Stimulated activated CD4-positive, alpha-beta T cell treated with anti-CD3 and anti-CD28 coated beads, Interleukin-1b, Interleukin-23, amount 100 ng/mL, for 1 hour (primary cell): ENCODE measurements at places on chromosomes 12 and 14.

- DNase-seq: no peak
Observed at GRCh38 chr12:42908712-42909111, 319.2 kb upstream of the PRICKLE1 start.

DNA sequence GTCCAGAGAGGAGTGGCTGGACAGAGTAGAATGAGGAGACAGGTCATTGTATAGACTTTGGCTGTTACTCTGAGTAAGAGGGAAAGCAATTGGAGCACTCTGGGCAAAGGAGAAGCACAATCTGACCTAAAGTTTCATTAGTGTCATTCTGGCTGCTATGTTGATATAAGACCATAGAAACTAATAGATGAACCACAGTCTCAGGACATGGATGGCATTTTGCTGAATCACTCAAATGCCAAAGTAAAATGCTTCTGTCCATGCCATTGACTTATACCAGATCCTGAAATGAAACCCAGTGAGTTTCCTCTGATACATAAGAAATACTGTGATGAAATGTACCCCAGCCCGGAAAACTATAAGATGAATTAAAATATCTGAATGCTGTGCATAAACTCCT lies 65.8 kb upstream of the COCH start:
- no peak for DNase-seq

GRCh38 chr14:57245941-57246340 lies 22.8 kb downstream of the EXOC5 start:
- no peak for DNase-seq

- no peak for DNase-seq
Observed at GRCh38 chr12:560691-561390, 101.1 kb downstream of the B4GALNT3 start.

- DNase-seq: no peak
Observed at GRCh38 chr12:65896743-65897142, 72.5 kb downstream of the HMGA2 start.

- DNase-seq: no peak
Observed at GRCh38 chr14:105411017-105411941, 8.3 kb upstream of the MTA1 start.
